ENCODE measurements at places on chromosomes 2 and 18.

DNA sequence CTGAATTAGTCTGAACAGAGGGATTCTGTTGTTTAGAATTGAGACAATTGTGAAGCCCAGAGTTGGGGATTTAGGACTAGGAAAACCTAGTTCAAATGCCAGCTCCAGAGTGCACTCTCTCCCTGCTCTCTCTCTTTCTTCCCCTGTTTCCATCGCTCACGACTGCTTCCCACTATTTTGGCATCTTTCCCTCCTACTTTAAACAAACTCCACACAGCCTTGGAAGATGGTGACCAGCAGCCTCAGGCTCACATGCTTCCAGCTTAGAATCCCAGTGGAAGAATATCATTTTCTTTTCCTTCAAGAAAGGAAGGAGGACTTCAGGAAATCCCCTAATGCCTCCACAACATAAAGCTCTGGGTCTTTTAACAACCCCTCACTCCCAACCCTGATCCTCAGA, 6.1 kb upstream of the DNMT3A start:
- DNase-seq: no peak

DNA sequence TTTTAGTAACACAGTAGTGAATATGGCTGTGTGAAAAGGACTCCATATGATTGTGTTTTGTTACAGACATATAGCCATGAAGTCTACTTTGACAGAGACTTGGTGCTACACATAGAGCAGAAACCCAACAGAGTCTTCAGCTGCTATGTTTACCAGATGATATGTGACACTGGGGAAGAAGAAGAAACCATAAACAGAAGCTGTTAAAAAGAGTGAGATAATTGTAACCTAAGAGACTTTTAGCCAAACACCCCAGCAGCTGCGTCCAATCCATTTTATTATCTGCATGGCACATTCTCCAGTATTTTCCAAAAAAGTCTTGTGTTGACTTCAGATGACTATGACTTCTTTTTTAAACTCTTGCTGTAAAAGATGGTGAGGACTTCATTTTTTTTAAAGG, 41.4 kb upstream of the CYBRD1 start:
- DNase-seq: no peak

DNA sequence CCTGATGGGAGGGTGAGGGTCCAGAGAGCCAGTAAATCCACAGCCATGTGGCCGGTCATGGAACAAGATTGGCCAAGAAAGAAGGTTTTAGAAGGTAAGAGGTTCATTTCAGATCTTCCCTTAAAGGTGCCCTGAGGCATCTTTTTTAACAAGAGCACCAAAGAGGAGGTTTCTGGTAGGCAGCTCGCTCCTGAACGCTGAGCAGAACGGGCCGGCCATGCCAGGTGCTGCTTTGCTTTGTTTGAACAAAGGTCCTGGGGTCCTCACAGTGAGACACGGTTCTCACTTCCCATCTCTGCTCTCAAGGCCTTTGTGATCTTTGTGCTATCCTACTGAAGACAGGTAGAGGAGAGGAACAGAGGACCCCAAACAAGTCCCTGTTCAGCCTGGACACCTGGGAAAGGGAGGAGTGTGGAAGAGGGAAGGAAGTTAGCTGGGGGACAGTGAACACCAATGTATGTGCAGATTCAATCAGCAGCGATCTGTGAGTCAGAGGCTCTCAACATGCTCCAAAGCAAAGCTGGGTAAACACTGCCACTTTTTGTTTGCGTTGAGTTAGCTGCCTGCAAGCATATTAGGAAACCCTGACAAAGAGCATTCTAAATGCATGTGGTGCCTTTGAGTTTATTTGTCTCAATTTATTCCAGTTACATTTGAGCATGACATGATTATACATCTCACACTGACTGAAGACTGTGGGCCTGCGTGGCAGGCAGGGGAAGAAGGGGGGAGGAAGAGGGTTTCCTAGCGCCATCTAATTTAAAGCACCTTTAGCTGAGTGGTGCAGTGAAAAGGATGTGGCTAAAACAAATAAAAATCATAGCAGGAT, 102.4 kb downstream of the ASB1 start:
- DNase-seq: no peak

DNA sequence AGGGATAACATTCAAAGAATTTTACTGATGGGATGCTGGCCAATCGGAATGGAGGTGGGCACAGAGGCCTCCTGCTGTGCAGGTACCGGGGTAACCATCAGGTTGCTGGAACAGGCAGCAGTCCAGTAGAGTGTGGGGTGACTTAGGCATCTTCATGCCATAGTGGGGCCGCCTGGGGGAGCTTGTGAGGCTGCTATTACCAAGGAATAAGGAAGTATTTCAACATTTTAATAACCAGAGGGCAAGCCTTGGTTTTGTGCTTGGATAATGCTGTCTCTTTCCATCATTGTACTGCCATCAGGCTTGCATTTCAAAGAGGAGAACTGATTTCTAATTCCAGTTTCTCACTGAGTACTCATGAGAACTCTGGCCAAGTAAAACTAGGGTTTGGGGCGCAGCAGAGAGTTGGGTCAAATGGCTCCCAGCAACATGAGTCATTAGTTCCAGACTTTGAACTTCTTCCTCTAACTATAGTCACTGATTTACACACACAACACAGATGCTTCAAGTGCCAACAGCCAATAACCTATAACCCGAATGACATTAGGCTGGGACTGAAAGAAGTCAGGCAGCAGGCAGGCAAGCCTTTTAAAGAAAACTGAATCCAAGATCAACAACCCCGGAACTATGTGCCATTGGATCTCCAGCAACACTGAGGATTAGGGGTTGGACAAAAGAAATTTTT, 56.1 kb upstream of the FHL2 start:
- DNase-seq: no peak

- DNase-seq: no peak
Measured at GRCh38 chr2:155223781-155224406, 525.4 kb downstream of the KCNJ3 start.

GRCh38 chr2:199160677-199161465, 296.9 kb downstream of the SATB2 start:
- DNase-seq: no peak

DNA sequence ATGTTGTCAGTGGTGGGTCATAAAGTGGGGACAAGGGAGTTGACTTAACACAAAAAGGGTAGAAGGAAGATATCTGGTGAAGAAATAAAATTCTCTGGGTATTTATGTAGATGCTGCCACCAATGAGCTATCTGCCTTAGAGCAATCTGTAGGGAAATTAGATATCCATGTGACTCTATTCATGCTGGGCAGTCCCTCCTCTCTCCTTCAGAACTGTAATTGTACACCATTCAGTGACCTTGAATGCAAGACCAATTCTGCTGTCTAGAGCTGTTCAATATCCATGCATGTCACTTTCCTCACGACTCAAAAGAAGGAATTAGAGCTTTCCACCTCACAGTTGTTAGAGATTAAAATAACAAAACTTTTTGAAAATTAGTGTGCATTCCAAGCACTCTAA, 28.6 kb upstream of the TDRD15 start:
- no peak for DNase-seq

DNA sequence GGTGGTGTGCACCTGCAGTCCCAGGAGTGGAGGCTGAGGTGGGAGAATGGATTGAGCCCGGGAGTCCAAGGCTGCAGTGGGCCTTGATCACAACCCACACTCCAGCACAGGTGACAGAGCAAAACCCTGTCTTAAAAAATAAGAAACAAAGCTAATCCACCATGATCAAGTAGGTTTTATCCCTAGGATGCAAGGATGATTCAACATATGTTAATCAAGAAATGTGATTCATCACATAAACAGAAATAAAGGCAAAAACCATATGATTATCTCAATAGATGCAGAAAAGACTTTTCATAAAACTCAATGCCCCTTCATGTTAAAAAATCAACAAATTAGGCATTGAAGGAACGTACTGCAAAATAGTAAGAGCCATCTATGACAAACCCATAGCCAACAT, 58.1 kb downstream of the CCBE1 start:
- DNase-seq: no peak

DNA sequence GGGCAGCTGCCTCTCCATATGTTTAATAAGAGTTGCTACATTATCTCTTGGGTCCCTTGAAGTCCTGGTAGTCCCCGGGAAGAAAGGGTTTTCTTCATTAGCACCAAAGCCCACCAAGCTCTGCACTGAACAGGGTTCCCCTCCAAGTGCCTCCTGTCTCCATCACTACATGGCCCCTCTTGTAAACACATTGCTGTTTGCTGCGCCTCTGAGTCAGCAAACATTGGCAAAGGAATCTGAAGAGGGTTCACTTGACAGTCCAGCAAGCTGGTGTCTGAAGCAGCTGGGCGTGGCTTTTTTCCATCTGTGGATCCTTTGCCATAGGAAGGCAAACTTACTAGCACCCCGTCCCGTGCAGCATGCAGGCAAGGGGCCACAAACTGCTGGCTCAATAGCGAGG, 82.8 kb downstream of the TEX51 start:
- no peak for DNase-seq

DNA sequence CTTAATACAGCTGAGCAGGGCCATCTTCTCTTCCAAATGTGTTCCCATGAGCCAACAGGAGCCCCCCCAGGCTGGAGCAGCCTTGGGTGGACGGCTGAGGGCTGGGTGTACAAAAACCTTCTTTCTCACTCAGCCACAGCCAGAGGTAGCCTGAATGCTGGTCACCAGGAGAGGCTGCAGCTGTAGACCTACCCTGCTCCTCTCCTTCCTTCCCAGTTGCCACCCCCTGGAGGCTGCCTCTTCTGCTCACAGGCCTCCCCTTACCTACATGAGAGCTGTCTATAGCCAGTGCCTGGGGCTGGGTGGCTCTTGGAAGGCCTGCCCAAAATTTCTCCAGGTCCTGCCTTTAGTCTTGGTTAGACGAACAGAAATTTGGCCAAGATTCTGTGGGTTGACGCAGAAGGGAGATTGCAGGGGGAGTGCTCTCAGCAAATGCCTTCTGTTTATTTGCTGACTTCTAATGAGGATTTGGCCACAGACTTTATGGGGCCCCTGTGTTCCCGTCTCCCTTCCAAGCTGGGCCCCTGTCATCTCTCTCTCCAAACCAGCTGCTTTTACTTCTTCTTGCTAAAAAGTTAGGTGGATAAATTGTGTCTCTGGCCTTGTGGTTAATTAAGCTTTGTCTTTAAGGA, 18.3 kb downstream of the CELF4 start:
- DNase-seq: no peak

- DNase-seq: no peak
Measured at GRCh38 chr18:28176948-28177827, at the start of gene CDH2. CDH2 (minus strand) TSS chr18:28177130; CDS start chr18:28177022, 108 bp downstream.

DNA sequence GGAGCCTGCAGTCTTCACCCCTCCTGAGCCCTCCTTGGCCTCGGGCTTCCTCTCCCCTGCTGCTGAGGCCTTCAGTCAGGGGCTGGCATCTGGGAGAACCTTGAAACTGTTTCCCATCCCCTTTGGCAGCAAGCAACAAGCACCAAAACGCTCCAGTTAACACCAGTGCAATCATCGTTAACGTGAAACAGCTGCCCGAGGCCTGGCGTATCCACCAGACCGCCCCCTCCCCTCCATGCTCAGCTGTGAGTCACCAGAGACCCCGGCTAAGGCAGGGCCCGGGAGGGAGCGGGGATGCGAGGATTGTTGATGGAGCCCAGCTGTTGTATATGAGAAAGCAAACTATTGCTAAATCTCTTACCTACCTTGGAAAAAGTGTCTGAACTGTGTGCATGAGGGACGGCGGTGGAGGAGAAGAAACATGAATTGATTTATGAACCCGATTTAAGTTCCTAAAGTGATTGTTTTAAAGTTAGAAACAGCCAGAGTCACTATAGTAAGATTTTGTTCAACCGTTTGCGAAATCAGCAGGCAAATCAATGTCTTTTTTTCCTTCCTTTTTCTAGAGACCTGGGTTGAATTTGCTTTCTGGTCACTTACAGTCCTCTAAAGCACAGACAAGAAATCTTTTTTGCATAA, 5.2 kb downstream of the ZFP36L2 start:
- DNase-seq: no peak

- DNase-seq: no peak
Measured at GRCh38 chr2:223232285-223232684, 180.3 kb downstream of the KCNE4 start.

DNA sequence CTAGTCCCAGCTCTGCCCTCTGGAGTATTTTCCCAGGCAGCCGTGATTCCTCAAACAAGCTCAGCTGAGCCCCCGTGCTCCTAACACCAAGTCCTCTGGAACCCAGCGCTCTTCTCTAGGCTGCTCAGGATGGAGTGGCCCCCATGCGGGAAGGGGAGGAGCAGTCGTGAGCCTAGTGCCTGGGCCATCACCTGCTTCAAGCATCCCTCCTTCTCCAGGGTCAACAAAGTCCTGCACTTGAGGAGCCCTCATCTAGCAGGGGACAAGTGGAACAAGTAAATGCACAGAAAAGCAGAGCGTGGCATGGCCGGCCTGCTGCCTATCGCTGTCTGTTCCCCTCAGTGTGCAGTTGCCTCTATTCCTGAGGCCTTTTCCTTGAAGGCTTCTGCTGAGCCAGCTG, 168.6 kb downstream of the INHBB start:
- no peak for DNase-seq

GRCh38 chr18:56246916-56247315, 391.5 kb downstream of the TXNL1 start:
- DNase-seq: no peak

- DNase-seq: no peak
Measured at GRCh38 chr2:44136252-44136651, 32.4 kb upstream of the PPM1B start.

DNA sequence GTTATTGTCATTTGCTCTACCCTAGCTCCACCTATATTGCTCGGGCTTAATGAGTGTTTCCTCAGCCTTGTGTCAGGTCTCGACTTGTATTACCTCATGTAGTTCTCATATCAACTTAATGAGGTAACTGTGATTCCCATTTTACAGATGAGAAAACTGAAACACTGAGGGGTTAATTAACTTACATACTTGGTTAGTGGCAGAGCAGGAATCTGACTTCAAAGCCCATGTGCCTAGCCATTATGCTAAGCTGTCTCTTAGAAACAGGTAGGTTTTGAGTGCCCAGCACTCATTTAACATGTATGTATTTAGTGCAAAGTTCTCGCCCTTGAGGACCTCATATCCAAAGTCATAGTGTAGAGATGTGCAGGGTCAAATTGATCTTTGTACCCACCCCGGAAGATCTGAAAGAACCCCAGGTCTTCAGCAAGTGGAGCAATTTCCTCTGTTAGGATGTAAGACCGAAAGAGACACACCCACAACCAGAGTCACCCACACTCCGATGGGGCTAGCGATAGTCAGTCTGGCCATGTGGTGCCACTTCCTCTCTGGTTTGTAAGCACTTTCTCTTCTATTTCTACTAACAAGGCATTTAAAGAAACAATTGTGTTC, 121.0 kb upstream of the SLC39A10 start:
- peak; percentile 55 for DNase-seq

DNA sequence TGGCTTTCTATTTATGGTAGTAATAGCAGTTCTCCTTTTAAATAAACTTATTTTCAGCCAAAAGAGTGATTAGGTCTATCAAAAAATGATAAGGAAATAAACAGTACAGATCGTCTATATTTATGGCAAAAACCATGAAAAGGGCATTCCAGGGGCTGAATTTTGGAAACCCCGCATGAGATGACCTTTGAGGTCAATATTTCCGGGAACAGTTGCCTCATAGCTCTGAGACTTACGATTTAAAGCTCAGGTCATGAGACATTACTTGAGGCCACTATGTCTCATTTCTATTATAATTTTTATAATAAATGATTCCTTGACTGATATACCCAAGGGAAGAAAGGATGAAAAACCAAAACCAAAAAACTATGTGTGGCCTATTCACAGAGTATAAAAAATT, 101.1 kb downstream of the LDLRAD4 start:
- DNase-seq: no peak

- no peak for DNase-seq
Measured at GRCh38 chr2:207352978-207353671, 176.6 kb upstream of the CREB1 start.

GRCh38 chr18:12426924-12427323, 19.2 kb downstream of the PRELID3A start:
- DNase-seq: no peak

GRCh38 chr18:59839246-59839645, 60.5 kb upstream of the PMAIP1 start:
- no peak for DNase-seq
